ENCODE measurements at places on chromosomes 3 and 15. TPM values are rescaled to one million over a fixed set of nuclear protein-coding genes. Genes with fewer than 3 reads are reported as not detected.

- H3K27me3 ChIP-seq, result no peaks in the 10 kb centered on the region
- peaks cover 6% of the 10 kb centered on the region for H3K4me1 ChIP-seq
- H3K4me3 ChIP-seq, result no peak overlapping the region
- no peaks in the 10 kb centered on the region for H3K36me3 ChIP-seq
- no peak for DNase-seq
Observed at GRCh38 chr3:172527306-172527705, 4.1 kb upstream of the TNFSF10 start.

DNA sequence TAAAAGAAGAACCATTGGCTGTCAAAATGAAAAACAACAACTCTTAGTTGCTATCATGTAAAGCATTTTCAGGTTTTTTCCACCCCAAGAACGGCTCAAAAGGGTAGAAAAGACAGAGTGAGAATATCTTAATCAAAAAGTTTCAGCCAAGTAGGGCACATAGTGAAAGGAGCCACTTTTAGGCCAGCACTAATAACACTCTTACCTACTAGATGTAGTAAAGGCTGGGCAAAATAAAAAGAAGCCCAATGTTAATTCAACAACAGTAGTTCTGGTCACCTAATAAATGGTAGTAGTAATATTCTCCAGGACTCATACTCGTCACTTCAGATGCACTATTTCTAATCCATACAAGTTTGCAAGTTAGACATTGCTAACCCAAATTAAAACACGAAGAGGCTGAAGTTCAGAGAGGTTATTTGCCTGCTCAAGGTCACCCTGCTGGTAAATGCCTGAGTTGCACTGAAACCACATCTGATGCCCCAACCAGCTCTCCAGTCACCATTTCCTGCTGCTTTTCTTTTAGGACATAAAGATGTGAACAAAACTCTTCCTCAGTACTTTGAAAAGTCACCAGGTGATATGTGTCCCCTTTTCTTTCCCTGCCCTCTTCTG lies 7.5 kb downstream of the GOLIM4 start:
- no peaks in the 10 kb centered on the region for H3K36me3 ChIP-seq
- H3K27ac ChIP-seq, result no peak overlapping the region
- peaks cover 8% of the 10 kb centered on the region for H3K4me1 ChIP-seq

- H3K27me3 ChIP-seq, result peaks cover 17% of the 10 kb centered on the region
- peak overlapping the region; percentile 56 for H3K4me3 ChIP-seq
- H3K36me3 ChIP-seq, result no peaks in the 10 kb centered on the region
- no peak overlapping the region for H3K27ac ChIP-seq
- peak; percentile 38 for DNase-seq
- H3K4me1 ChIP-seq, result no peaks in the 10 kb centered on the region
Observed at GRCh38 chr15:80251428-80252120, 439 bp downstream of the CTXND1 start.

GRCh38 chr3:52904000-52904399 lies 6.7 kb upstream of the STIMATE start:
- H3K27ac ChIP-seq, result no peak overlapping the region
- H3K27me3 ChIP-seq, result no peaks in the 10 kb centered on the region
- DNase-seq, result no peak
- no peak overlapping the region for H3K4me3 ChIP-seq

GRCh38 chr15:52261026-52261425 lies 34.6 kb downstream of the MYO5C start:
- H3K27me3 ChIP-seq, result no peaks in the 10 kb centered on the region
- peak overlapping the region; percentile 20 for H3K27ac ChIP-seq
- peaks cover 12% of the 10 kb centered on the region for H3K4me1 ChIP-seq
- peaks cover 38% of the 10 kb centered on the region for H3K36me3 ChIP-seq
- H3K4me3 ChIP-seq, result no peak overlapping the region

GRCh38 chr15:68770216-68770615 lies 50.5 kb downstream of the ANP32A start:
- no peak overlapping the region for H3K27ac ChIP-seq
- no peaks in the 10 kb centered on the region for H3K4me1 ChIP-seq
- H3K27me3 ChIP-seq, result no peaks in the 10 kb centered on the region
- no peak overlapping the region for H3K4me3 ChIP-seq
- H3K36me3 ChIP-seq, result no peaks in the 10 kb centered on the region

- H3K4me1 ChIP-seq, result no peaks in the 10 kb centered on the region
- peak; percentile 25 for DNase-seq
- H3K27ac ChIP-seq, result no peak overlapping the region
- H3K36me3 ChIP-seq, result no peaks in the 10 kb centered on the region
- H3K27me3 ChIP-seq, result no peaks in the 10 kb centered on the region
Observed at GRCh38 chr3:127170814-127171213, 22.1 kb upstream of the PRR23E start.

DNA sequence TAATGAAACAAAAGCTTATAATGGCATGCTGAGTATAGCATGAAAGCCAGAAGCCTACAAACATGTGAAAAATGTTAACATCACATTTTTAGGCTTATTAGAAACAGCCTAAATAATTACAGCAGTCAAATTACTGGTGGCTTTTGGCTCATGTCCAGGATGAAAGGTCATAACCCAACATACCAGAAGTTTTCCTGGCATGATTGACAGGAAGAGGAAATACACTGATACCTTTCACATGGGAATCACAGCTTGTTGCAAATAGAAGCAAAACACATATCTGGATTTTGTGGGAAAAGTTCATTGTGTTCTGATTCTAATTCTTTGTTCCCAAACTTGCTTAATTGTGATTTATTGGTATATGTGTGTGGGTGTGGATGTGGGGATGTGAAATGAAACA lies 393.5 kb upstream of the ARRDC4 start:
- H3K4me1 ChIP-seq, result no peaks in the 10 kb centered on the region
- DNase-seq, result no peak
- H3K4me3 ChIP-seq, result no peak overlapping the region
- no peaks in the 10 kb centered on the region for H3K36me3 ChIP-seq
- H3K27ac ChIP-seq, result no peak overlapping the region

- no peak overlapping the region for H3K27ac ChIP-seq
- H3K4me1 ChIP-seq, result 0 out of 2 replicates have a peak, but pooled peaks cover 1% of the 10 kb centered on the region
- peaks cover 6% of the 10 kb centered on the region for H3K36me3 ChIP-seq
- H3K4me3 ChIP-seq, result no peak overlapping the region
Observed at GRCh38 chr15:28931828-28932227, 46.1 kb downstream of the APBA2 start.

DNA sequence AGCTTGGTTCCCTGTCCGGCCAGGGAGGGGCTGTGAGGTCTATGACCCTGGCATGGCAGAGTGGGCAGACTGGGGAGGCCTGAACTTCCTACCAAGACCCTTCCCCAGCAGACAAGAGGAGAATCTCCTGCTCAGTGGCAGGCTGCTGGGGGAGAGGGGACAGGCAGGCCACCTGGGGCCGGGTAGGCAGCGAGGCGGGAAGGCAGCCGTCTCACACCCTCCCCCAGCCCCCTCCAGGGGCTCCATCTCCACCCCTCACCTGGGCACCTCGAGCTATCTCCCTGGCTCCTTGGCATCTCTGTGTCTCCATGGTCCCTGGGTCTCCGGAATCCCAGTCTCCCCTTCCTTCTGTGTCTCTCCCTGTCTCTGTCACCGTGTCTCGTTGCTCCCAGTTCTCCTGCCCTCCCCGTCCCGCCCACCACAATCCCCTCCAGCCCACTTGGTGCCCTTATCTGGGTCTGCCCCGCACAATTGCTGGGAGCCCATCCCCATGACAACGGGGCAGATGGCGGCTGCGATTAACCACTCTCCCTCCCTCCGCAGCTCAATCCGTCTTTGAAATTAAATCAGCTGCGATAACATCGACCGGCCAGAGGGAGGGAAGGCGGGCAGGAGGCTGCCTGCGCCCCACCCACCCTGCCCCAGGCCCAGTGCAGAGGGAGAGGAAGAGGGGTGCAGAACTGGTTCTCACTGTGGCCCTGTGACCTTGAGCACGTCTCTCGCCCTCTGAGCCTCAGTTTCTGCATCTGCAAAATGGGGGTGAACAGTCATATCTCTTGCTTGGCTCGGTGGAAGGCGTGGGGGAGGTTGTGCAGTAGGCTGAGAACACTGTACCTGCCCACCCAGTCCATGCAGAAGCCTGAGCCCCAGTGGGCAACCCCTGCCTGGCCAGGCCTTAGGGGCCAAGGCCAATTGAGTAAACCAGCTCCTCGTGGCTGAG lies 9.6 kb downstream of the DNAJB8 start:
- H3K27ac ChIP-seq, result no peak overlapping the region
- H3K36me3 ChIP-seq, result no peaks in the 10 kb centered on the region
- no peak for DNase-seq
- no peaks in the 10 kb centered on the region for H3K4me1 ChIP-seq
- no peaks in the 10 kb centered on the region for H3K27me3 ChIP-seq
- no peak overlapping the region for H3K4me3 ChIP-seq

DNA sequence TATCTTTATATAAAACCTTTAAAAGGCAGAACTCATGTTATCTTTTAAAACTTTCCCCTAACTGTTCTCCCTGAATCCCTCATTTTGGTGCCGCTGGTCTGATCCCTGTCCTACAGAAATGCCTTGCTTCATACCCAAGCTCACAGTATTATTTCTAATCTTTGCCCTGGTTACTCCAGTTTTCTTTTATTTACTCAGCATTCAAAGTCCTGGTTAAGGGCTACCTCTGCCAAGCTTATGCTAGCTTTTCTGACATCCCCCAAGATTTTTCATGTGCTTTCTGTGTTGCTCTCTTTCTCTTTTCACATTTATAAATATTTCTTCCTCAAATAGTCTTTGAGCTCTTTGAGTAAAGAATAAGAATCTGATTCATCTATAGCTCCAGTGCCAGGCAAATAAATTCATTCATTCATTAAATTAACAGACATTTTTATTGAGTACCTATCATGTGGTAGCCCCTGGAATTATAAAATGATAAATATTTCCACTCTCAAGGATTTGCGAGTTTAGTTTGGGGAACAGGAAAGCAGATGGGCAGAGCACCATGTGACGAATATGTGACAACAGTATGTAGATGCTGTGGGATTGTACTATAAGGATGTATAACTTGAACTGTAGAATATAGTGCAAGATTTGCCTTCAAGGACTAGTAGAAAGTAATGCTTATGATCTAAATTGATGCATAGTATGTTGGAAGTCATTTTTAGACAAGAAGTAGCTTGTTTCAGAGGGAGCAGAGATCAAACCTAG lies 247.5 kb downstream of the LPP start:
- H3K4me3 ChIP-seq, result no peak overlapping the region
- no peaks in the 10 kb centered on the region for H3K36me3 ChIP-seq
- no peak for DNase-seq
- no peak overlapping the region for H3K27ac ChIP-seq

DNA sequence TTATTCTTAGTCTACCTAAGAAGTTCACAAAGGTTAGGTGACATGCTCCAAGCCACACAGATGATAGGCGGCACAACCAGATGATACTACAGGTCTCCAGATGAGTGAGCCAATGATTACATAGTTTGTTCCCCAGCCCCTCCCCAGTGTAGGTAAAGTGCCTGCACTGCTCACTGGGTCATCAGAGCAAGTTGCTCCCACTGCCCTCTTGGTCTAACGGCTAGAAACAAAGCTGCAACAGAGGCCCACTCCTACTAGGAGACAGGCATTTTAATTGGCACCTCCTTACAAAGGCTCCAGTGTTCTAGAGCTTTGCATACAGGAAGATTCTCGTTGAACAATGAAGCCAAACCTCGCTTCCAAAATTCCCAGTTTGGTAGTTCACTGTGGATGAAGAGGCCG lies 47.3 kb downstream of the TMEM44 start:
- no peak overlapping the region for H3K27ac ChIP-seq
- H3K36me3 ChIP-seq, result no peaks in the 10 kb centered on the region
- H3K27me3 ChIP-seq, result no peaks in the 10 kb centered on the region
- H3K4me1 ChIP-seq, result no peaks in the 10 kb centered on the region

DNA sequence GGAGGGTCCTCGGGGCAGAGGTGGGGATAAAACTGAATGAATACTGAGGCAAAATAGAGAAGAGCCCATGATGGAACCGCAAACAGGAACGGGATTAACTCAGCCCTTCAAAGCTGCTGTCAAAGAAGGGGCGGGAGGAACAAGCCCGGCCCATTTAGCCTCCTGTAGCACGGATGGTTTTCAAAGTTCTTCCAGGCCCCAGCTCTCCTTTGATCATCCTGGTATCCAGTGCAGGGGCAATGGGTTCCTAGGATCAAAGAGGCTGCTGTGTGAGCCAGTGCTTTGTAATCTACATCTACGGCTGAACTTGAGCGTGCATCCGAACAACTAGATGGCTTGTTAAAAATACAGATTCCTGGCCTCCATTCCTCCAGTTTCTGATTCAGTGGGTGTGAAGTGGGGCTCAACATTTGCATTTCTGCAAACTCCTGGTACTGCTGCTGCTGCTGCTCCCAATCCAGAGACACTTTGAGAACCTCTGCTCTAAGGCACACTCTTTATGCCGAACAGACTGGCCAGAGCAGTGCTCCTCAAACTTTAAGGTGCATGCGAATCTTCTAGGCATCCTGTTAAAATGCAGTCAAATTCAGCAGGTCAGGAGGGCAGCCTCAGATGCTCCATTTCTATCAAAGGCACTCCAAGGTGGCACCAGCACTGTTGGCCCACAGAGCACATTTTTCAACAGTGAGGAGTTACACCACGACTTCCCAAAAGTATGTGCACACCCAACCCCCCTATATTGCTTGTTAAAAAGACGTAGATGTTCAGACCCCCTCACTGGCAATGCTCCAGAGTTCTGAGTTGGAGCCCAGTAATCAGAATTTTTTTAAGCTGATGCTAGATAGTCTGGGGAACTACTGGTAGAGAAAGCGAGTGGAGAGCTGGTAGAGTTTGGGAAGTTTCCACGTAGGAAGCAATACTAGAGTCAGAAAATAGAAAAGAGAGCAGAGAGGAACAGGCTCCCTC lies 5.6 kb downstream of the GALNT15 start:
- no peak overlapping the region for H3K4me3 ChIP-seq
- no peak overlapping the region for H3K27ac ChIP-seq
- no peaks in the 10 kb centered on the region for H3K36me3 ChIP-seq
- H3K27me3 ChIP-seq, result no peaks in the 10 kb centered on the region

DNA sequence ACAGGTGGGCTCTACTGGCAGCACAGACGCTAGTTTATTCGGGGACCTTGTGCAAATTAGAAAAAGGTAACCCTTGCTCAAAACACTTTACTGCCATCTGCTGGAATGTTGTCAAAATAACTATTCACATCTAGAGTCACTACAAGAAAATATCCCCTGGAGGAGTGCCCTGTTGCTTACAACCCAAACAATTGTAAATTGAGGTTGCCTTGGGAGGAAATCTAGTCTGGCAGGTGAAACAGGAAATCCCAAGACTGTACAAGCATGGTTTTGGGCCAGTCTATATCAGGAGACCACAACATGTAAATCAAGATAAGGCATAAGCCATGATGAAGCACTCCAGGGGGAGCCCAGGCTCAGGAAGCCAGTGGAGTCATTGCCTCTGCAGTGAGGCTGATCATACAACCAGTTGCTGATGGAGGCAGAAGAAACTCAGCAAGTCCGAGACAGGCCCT lies 136.8 kb upstream of the ACP3 start:
- H3K27me3 ChIP-seq, result no peaks in the 10 kb centered on the region
- no peaks in the 10 kb centered on the region for H3K4me1 ChIP-seq
- no peaks in the 10 kb centered on the region for H3K36me3 ChIP-seq
- no peak overlapping the region for H3K4me3 ChIP-seq
- no peak overlapping the region for H3K27ac ChIP-seq

The UNC13C gene
- total RNA-seq, result 0.02 TPM

The TMIE gene
- total RNA-seq, result 0.66 TPM

The SGO1 gene
- 28.1 TPM for total RNA-seq

The TEX9 gene
- total RNA-seq, result 8.4 TPM

The EIF1B gene
- total RNA-seq, result 133 TPM

The MESP2 gene
- not detected for total RNA-seq

The SCAMP5 gene
- total RNA-seq, result 47.8 TPM

The ATP2B2 gene
- total RNA-seq, result 0.33 TPM

The FEZF2 gene
- 0.11 TPM for total RNA-seq

The AP4E1 gene
- total RNA-seq, result 14.0 TPM

The TTLL13 gene
- total RNA-seq, result not detected

The DZIP3 gene
- 22.1 TPM for total RNA-seq

The PAK6 gene
- total RNA-seq, result 7.4 TPM

Data from H9 (cell line).